ENCODE measurements at places on chromosomes 2 and 18. TPM values are rescaled to one million over a fixed set of nuclear protein-coding genes. Genes with fewer than 3 reads are reported as not detected.

RNF125 gene
- total RNA-seq: 24.3 TPM

HTR2B gene
- 1.3 TPM for total RNA-seq

SIX2 gene
- total RNA-seq: 13.7 TPM

GKN1 gene
- total RNA-seq: not detected

SLC40A1 gene
- total RNA-seq: 107 TPM

C2orf66 gene
- total RNA-seq: not detected

COLEC12 gene
- 35.0 TPM for total RNA-seq

CIB4 gene
- not detected for total RNA-seq

MSH6 gene
- total RNA-seq: 29.4 TPM

ST6GAL2 gene
- total RNA-seq: 0.36 TPM

CDK15 gene
- total RNA-seq: 1.5 TPM

KCNE4 gene
- total RNA-seq: 16.6 TPM

FAM98A gene
- total RNA-seq: 62.5 TPM

CKAP2L gene
- 0.16 TPM for total RNA-seq

ZNF396 gene
- total RNA-seq: 0.60 TPM

ATIC gene
- total RNA-seq: 43.0 TPM

CCDC93 gene
- total RNA-seq: 34.8 TPM

FKBP1B gene
- total RNA-seq: 4.5 TPM

EVA1A gene
- 0.50 TPM for total RNA-seq

MEIS1 gene
- total RNA-seq: 41.1 TPM

SLC8A1 gene
- total RNA-seq: 26.8 TPM

KIAA2012 gene
- 0.06 TPM for total RNA-seq

IL18RAP gene
- total RNA-seq: 7.3 TPM

RAPGEF4 gene
- 11.7 TPM for total RNA-seq

RBMS1 gene
- 180 TPM for total RNA-seq

Measured in omental fat pad (tissue), 4 donors.